Prostate gland (tissue), 2 donors: ENCODE measurements at places on chromosomes 16 and 17. TPM values are rescaled to one million over a fixed set of nuclear protein-coding genes. Genes with fewer than 3 reads are reported as not detected.
A peak's percentile ranks its signal among the peaks of the same experiment; 100 is the strongest.

DNA sequence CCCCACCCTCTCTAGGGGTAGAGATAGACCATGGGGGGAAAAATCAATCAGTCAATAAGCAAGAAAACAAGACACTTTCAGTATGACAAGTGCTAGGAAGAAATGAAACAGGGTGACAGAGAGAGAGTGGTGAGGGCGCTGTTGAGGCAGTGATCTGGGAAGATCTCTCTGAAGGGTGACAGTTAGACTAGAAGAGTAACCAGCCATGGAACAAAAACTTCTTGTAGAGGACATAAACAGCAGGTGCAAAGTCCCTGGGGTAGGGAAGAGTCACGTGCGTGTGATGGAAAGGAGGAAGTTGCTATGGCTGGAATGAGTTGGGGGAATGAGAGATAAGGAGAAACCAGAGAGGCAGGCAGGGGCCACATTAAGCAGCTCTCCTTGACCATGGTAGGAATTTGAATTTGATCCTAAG is 16.8 kb upstream of the EMP2 start:
- no peak overlapping the region for H3K4me3 ChIP-seq
- DNase-seq = no peak
- no peaks in the 10 kb centered on the region for H3K27me3 ChIP-seq
- peaks cover 2% of the 10 kb centered on the region for H3K4me1 ChIP-seq
- no peaks in the 10 kb centered on the region for H3K36me3 ChIP-seq

DNA sequence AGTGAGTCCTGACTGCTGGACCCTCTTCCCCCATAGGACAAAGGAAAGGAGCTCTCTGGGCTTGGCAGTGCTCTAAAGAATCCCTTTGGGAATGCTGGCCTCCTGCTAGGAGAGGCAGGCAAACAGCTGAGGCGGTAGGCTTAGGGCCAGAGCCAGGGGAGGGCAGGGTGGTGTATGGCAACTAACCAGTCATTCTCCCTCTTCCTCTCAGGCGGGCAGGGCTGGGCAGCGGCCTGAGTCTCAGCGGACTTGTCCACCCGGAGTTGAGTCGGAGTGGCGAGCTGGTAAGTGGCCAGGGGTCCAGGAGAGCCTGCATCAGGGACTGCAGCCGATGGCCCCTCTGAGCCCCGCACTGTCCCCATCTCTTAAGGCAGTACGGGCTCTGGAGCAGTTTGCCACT is 4.4 kb downstream of the ACADVL start:
- no peak overlapping the region for H3K4me3 ChIP-seq
- DNase-seq = no peak
- H3K27ac ChIP-seq = peak overlapping the region; percentile 99
- H3K4me1 ChIP-seq = peaks cover 18% of the 10 kb centered on the region

DNA sequence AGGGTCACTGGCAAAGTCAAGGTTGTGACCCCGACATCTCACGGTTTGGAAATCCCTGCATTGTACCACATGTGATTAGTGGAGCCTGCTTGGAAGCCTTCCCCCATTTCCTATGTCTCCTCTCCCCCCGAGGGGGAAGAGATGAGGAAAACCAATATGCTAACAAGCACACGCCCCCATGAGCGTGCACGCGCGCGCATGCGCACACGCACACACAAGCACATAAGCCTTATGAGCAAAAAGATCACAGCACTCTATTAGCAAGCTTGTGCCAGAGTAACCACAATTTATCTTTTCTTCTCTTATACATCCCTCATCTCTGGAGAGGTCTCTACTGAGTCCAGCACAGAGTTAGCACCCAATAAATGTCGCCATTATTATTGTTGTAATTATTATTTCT is 31.8 kb upstream of the MMP2 start:
- H3K4me3 ChIP-seq = no peak overlapping the region
- H3K36me3 ChIP-seq = no peaks in the 10 kb centered on the region
- no peak overlapping the region for H3K27ac ChIP-seq
- H3K27me3 ChIP-seq = no peaks in the 10 kb centered on the region

DNA sequence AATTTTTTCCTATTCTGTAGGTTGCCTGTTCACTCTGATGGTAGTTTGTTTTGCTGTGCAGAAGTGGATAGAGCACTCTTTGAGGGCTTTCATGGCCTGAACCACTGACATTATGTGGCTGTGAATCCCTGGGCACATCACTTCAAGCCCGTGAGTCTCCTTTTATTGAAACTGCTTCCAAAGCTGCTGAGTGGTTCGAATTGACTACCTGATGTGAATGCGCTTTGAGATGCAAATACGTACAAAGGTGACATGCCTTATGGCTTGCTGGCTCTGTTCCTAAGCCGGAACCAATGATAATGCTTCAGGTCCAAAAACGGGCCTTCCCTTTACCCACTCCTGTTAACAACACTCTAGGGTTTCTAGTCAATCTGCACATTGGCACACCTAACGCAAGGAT is 34.3 kb downstream of the ASPA start:
- DNase-seq = no peak
- H3K4me3 ChIP-seq = no peak overlapping the region
- no peaks in the 10 kb centered on the region for H3K36me3 ChIP-seq

GRCh38 chr17:14330492-14330962 is 29.6 kb downstream of the HS3ST3B1 start:
- DNase-seq = no peak
- H3K4me3 ChIP-seq = no peak overlapping the region
- no peaks in the 10 kb centered on the region for H3K4me1 ChIP-seq
- H3K36me3 ChIP-seq = no peaks in the 10 kb centered on the region
- H3K27me3 ChIP-seq = no peaks in the 10 kb centered on the region
- no peak overlapping the region for H3K27ac ChIP-seq

- peak overlapping the region; percentile 48 for H3K27ac ChIP-seq
- no peak overlapping the region for H3K4me3 ChIP-seq
- DNase-seq = no peak
- H3K4me1 ChIP-seq = no peaks in the 10 kb centered on the region
These were observed 47.1 kb downstream of the VMP1 start for GRCh38 chr17:59754552-59754951.

- DNase-seq = no peak
- H3K36me3 ChIP-seq = no peaks in the 10 kb centered on the region
- no peaks in the 10 kb centered on the region for H3K4me1 ChIP-seq
- no peak overlapping the region for H3K27ac ChIP-seq
- no peak overlapping the region for H3K4me3 ChIP-seq
These were observed 256.1 kb upstream of the SALL1 start for GRCh38 chr16:51407199-51407598.

DNA sequence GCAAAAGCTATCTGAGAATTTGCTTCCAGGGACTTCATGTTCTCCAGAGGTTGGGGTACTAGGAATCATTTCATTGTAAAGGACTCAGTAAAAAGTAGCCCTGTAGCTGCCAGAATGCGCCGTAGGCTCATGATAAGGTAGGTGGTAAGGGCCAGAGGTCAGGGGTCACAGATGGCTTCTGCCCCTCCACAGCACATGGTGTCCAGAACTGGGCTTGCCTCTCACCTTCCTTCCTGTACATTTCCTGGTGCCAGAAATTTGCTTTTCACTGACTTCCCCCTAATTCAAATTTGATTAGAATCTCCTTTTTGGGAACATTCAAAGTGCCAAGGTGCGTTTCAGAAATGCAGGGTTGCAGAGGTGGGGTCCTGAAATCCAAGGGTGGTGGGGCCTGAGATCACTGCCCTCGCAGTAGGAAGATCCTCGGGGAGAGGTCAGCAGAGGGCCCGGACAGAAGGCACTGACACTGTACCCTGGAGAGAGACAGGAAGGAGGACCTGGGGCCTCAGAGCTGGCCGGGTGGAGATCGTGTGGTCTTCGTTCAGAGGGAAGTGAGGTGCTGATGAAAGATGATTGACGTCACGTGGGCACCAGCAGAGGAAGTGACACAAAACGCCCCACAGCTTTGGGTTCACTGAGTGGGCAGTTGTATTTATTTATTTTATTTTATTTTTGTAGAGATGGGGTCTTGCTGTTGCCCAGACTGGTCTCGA is 25.5 kb upstream of the METRNL start:
- H3K4me1 ChIP-seq = peaks cover 8% of the 10 kb centered on the region
- DNase-seq = no peak
- H3K4me3 ChIP-seq = no peak overlapping the region
- no peaks in the 10 kb centered on the region for H3K27me3 ChIP-seq

- no peak for DNase-seq
- no peak overlapping the region for H3K27ac ChIP-seq
- H3K36me3 ChIP-seq = no peaks in the 10 kb centered on the region
- H3K27me3 ChIP-seq = no peaks in the 10 kb centered on the region
These were observed 79.5 kb upstream of the PLCG2 start for GRCh38 chr16:81699596-81699995.

- peak; percentile 13 for DNase-seq
- no peaks in the 10 kb centered on the region for H3K36me3 ChIP-seq
- no peak overlapping the region for H3K27ac ChIP-seq
These were observed 26.3 kb downstream of the CEP112 start for GRCh38 chr17:66165537-66166123.

DNA sequence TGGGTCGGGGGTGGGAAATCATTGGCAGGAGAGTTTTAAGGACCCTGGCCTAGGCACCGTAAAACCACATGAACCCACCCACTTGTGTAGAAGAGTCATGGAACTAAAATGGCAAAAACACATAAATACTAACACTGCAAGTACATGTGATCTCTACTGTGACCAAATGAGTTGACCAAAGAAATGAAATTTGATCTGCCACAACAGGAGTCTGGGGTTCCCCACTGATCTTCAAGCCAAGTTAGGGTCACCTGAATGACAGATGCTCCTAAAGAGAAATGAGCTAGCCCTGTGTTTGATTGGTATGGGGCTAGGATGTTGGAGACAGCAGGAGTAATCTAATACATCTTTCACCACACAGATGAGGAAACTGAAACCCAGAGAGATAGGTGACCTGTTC is 21.5 kb upstream of the SKAP1 start:
- no peaks in the 10 kb centered on the region for H3K36me3 ChIP-seq
- no peak overlapping the region for H3K4me3 ChIP-seq
- H3K27ac ChIP-seq = no peak overlapping the region
- H3K4me1 ChIP-seq = no peaks in the 10 kb centered on the region

- no peak overlapping the region for H3K4me3 ChIP-seq
- H3K4me1 ChIP-seq = no peaks in the 10 kb centered on the region
- H3K27me3 ChIP-seq = no peaks in the 10 kb centered on the region
- no peak overlapping the region for H3K27ac ChIP-seq
- DNase-seq = no peak
These were observed 51.3 kb downstream of the AKAP1 start for GRCh38 chr17:57136355-57136754.

DNA sequence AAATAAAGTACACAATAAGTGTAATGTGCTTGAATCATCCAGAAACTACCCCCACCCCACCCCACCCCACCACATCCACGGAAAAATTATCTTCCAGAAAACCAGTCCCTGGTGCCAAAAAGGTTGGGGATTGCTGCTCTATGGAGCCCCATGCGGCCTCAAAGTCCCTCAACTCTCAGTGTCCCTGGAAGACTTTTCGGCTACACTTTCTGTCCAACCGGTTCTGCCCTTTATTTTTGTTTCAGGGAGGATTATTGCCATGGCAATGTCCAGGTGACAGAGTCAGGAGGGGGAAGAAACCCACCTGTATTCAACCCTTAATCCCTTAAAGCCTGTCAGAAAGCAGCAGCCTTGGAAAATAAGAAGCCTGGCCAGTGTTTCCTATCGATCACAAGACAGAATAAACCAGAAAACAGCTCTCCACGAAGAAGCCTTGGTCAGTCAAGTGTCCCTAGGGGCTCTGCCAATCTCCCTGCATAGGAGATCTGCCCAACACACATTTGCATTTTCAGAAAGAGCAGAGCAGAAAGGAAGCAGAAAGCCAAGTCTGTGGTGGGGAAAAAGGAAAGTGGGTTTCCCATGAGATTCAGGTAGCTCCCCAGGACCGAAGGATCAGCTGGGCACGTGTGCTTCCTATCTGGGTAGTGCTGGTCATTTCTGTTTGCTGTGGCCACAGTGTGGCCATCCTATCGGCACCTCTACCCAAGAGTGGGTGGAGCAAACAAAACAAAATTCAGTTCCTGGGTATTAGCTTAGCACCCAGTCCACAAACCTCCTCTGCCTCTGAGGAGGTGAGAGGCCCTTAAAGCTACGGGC is 342.7 kb downstream of the SOX9 start:
- no peaks in the 10 kb centered on the region for H3K27me3 ChIP-seq
- peak; percentile 66 for DNase-seq
- no peaks in the 10 kb centered on the region for H3K36me3 ChIP-seq
- H3K27ac ChIP-seq = peak overlapping the region; percentile 65
- H3K4me3 ChIP-seq = no peak overlapping the region

Gene KRTAP2-2
- total RNA-seq = not detected

Gene KRT27
- total RNA-seq = not detected

Gene RHBDF1
- 55.4 TPM for total RNA-seq

Gene HBA2
- 15.5 TPM for total RNA-seq
